ENCODE measurements at places on chromosomes 16 and 17.

DNA sequence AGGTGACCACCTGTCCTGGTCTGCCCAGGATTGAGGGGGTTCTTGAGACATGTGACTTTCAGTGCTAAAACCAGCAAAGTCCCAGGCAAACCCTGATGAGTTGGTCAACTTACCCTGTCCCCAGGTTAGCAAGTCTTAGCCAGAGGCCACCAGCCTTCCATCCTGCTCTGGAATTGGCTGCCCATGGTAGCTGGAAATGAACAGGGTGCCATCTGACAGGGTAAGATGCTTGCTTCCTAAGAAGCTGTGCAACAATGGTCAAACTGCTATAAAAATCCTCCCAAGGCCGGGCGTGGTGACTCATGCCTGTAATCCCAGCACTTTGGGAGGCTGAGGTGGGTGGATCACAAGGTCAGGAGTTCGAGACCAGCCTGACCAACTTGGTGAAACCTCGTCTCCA is 22.8 kb upstream of the MTMR4 start:
- DNase-seq, result no peak

GRCh38 chr17:79907850-79908249 is 68.6 kb upstream of the CBX4 start:
- no peak for DNase-seq

GRCh38 chr16:69345923-69346322 is 5.7 kb downstream of the TMED6 start:
- DNase-seq, result no peak

DNA sequence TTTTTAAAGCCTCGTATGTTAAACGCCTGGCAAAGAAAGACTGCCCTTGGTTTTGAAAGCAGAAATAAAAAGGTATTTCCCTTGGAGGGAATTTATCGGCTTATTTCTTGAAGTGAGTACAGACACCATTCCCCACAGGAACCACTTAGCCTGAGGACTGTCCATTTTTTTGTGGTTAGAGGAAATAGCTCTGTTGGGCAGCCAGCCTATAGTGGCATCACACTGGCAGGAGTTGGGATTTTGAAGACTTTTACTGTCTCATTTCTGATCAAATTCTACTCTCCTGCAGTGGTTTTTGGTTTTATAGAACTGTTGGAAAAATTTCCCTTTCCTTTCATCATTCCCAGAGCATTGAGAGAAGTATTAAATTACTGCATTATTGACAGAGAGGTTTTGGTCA is 34.1 kb upstream of the CDC6 start:
- no peak for DNase-seq

GRCh38 chr17:69561462-69561861 is 147.0 kb downstream of the MAP2K6 start:
- DNase-seq, result no peak
